ENCODE measurements at places on chromosomes 7 and 10.

DNA sequence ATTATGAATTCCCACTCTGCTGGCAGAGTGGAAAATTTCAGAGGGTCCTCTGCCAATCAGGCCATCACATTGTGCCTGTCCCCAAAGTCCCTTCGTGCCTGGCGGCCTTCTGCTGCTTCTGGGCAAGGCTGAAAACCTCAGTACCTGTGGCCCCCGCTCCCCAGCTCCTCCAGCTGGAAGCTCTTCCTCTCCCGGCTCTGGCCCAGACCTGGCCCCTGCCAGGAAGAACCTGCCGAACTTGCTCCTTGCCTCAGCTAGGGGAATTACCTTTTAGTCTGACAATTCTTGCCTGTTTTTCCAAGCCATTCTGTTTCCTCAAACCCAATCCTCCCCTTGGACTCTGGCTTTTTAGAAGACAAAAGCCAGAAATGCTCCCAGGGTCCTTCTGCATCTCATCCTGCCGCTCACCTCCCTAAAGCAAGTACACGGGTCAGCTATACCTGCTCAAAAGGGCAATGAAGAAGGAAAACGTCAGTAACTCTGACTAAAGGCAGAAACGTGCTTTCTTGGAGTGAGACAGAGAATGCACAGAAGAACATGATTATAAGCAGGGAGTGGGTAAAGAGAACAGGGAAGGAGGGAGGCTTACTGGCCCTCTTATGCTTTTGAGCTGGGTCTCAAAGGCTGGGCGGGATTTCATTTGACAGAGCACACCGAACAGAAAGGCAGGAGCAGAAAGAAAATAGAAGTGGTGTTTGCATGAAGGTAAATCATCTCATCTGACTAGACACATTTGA lies 28.1 kb upstream of the TRIL start:
- no peak for DNase-seq

- no peak for DNase-seq
Measured at GRCh38 chr7:40643664-40644063, 508.9 kb downstream of the SUGCT start.

DNA sequence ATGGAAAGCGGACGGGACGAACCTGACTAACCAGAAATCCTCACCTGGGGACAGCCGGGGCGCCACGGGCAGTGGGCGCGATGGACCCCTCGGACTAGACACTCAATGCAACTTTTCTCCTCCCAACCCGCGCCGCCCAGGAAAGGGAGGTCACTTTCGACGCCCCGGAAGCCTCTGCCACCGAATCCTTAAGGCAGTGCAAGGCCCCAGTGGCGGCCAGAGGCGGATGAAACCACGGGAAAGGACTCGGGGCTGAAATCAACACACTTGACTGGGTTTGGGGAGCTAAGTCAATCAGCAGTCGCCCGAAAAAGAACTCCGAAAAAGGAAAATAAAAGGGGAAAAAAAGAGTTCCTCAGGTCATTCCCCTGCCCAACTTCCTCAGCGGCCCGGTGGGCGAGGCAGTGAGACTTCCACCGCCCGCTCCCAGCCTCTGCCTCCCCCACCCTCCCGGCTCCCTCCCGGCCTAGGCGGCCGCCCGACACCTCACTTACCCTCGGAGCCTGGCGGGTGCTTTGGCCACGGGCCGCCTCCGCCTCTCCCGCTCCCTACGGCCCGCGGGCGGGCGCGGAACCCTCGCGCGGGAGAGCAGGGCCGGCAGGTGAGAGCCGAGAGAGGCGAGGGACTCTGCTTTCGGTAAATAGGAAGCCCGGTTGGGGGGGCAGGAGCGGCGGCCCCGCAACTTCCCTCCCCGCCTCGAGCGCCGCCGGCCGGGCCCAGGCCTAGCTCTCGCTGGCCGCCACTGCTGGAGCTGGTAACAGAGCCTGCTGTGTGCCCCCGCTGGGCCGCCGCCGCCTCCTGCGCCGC lies 518 bp downstream of the WAPL start:
- no peak for DNase-seq

DNA sequence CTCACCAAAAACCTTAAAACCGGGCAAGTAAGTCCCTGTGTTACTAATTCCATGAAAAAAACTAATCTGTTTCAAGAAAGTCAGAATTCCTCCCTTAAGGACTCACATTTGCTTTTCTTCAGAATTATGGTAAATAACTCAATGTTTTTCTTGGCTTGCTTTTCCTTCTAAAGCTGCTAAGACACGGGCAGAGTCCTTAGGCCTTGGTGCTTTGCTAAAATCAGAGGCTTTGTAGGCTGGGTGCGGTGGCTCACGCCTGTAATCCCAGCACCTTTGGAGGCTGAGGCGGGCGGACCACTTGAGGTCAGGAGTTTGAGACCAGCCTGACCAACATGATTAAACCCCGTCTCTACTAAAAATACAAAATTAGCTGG lies 32.0 kb downstream of the GNA12 start:
- DNase-seq = no peak

- DNase-seq = no peak
Measured at GRCh38 chr10:72123616-72124015, 35.3 kb upstream of the SPOCK2 start.
